Activated naive CD8-positive, alpha-beta T cell treated with anti-CD3 and anti-CD28 coated beads for 36 hours (primary cell): ENCODE measurements at places on chromosomes 5 and 9. TPM values are rescaled to one million over a fixed set of nuclear protein-coding genes. Genes with fewer than 3 reads are reported as not detected.

GRCh38 chr9:35908504-35909125 is 675 bp upstream of the SPAAR start:
- DNase-seq, result no peak

GRCh38 chr5:151238303-151238741 is 14.4 kb upstream of the CCDC69 start:
- DNase-seq, result no peak

- no peak for DNase-seq
Observed at GRCh38 chr5:151589878-151590570, 1.1 kb downstream of the FAT2 start.

DNA sequence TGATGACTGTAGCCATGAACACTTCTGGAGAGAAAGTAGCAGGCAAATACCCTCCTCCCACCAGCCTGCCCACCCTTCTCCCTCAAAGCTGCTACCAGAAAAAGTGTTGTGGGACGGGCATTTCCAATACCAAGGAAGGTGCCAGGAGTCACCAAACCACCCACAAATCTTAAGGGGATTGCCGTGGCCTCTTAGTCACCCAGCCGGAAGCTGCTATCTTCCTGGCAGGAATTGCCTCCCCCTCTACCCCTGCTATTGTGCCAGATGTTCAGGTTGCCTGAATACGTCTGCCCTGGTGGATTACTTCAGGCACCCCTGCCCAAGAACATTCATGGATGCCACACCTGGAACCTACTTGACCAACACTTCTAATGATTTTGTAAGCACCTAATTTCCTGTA is 156.1 kb downstream of the TTC39B start:
- no peak for DNase-seq

DNA sequence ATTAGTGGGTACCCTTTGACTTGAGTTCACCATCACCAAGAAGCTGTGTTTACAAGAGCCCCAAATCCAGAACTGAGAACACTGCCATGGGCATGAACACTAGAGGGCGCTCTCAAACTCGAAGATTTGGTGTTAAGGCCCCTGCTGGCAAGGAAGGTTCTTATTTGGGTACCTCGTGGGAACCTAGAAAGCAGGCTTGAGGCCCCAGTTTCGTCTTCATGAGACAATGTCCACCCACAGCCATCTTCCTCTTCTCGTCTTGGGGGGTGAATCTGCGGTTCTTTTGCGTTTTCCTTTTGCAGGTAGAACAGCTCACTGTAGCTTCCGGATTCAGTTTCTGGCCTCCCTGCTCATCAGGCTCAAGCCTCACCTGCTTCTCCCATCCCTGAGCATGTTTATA is 184.0 kb downstream of the SEMA5A start:
- DNase-seq, result no peak

DNA sequence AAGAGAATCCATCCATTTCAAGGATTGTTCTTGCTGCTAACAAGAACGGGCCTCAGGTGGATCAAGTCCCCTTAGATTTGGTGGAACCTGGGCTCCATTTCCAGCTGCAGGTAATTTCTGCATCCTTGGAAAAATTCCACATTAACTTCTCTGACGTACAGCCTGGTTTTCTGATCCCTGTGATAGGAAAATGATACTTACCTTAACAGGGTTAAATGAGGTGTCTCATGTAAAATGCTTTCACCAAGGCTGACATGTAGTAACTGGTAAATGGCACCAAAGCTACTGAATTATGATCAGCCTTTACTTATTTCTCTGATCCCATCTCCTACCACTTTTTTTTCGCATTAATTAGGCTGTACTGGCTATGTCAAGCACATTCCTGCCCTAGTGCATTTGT is 93.7 kb downstream of the FBXO38 start:
- DNase-seq, result no peak

GRCh38 chr9:127033061-127033460 is 89.4 kb downstream of the ANGPTL2 start:
- no peak for DNase-seq

DNA sequence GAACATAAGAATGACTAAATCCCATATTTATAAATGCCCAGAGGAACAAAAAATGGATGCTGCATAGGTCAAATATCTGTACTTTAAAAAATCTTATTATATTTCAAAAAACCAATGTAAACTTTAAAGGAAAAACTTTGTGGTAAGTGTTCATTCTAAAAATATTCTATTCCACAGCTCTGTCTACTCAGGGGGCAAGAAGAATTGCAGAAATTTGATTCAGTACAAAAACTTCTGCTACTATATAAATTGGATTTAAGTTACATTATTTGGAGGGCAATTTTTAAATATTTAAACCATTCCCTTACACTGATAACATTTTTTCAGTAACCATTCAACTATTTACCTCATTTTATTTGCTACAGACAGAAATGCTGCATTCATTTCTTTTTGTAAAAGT is 32.1 kb downstream of the NFIB start:
- DNase-seq, result no peak

DNA sequence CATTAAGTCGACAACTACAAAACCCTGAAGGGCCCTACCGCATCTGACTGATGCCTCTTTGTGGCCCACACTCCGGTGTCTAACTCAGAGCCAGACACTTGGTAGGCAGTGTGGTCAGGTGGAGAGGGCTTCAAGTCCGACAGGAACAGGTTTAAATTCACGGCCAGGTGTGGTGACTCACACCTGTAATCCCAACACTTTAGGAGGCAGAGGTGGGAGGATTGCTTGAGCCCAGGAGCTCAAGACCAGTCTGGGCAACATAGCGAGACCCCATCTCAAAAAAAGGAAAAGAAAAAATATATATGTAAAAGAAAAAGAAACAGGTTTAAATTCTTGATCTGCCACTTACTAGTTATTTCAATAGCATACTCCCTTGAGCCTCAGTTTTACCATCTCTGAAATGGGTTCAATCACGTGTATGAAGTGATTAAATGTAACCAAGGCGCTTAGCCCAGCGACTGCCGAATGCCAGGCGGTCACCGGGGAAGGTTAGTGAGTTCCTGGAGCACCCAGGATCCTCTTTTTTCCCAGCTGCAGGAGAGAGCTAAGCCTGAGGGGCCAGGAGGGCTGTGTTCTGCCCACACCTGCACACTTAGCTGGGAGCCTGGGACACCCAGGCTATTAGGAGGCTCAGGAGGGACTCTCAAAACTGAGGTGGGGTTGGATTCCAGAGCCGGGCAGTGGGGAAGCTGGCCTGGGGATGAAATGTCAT is 943 bp downstream of the CLTB start:
- DNase-seq, result no peak

DNA sequence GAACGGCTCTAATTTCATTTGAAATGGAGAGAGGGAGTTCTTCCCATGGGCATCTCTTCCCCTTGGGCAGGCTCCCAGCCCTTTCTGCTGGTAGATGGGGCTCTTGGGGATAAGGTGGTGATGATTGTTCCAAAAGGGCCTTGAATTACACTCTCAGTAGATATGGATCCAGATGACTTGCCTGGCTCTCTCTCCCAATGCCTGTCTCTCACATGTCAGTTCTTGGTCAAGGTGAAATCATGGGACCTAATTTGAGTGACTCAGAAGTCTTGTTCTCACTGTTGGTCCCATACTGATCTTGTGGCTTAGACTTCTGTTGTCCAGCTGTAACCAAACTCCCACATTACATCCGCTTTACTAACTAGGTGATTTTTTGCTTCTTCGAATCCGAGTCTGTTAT is 317.0 kb upstream of the RFX3 start:
- DNase-seq, result no peak

- DNase-seq, result no peak
Observed at GRCh38 chr9:101421653-101422065, 13.9 kb downstream of the ALDOB start.

DNA sequence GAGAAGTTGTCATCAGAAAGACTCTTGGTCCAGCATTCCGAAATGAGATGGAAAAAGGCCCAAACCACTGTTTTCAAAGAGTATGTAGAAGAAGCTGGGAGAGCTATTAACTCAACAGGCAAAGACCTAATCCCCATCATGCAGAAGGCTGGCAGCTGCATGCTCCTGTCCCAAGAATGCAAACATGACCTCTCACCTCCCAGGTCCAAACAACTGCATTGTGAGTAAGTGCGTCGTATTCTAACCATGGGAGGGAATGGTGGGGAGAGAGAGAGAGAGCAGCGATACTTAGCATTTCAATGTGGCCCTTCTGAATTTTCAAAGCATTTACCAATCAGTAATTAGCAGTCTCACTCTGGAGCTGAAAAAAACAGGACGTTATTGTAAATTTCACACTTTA is 27.6 kb downstream of the TRPC7 start:
- no peak for DNase-seq

- DNase-seq, result no peak
Observed at GRCh38 chr9:134624137-134624591, 17.4 kb upstream of the COL5A1 start.

DNA sequence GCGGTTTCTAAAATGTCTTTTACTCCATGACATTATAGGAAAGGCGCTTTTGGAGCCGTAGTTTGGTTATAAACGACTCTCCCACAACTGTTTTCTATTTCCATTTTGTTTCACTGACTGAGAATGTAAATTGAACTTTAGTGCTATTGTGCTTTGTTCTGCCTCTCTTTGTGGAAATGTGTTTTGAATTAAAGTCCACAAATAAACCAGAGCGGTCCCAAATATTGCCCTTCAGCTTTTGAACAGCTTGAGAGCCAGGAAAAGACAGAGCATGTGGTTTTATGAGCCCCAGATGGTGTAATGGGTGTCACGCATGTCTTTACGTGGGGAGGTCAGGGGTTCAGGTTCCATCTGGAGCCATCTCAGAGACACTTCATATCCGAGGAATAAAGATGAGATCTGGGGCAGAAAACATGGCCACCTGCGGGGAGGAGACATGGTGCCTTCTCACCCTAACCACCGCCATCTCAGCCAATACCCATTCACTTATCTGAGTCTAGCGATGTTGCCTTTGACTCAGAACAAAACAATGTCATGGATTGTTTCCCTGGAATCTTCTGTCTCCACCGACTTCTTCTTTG is 42.5 kb upstream of the ROR2 start:
- no peak for DNase-seq

DNA sequence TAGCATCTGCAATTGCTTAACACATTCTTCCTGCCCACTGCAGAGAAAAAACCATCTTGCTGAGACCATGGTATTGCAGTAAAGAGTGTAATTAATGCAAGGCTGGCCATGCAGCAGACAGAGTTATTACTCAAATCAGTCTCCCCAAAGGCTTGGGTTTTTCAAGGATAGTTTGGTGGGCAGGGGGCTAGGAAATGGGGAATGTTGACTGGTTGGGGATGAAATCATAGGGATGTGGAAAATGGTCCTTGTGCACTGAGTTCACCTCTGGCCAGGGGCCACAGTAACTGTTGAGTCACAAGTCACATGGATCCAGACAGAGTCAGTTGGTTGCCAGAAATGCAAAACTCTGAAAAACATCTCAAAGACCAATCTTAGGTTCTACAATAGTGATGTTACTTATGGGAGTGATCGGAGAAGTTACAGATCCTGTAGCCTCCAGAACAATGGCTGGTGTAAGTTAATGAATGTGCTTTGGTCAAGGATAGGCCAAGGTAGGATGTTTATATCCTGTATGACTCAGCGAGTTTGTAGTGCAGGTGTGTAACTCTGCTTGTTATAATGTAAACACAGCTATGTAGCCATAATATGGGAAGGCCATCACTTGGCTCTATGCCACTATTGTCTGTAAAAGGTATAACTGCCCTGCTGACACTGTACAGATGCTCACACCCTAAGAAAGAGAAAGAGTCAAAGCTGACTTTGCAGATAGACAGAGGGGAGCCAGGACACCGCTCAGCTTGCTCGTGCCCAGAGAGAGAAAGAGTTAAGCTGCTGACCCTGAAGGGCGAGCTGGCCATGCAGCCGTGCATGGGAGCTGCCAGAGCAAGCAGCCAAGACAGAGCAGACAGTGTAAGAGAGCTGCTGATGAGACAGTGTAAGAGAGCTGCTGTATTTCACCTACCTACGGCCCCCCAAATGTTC is 27.2 kb downstream of the C9orf152 start:
- DNase-seq, result no peak

DNA sequence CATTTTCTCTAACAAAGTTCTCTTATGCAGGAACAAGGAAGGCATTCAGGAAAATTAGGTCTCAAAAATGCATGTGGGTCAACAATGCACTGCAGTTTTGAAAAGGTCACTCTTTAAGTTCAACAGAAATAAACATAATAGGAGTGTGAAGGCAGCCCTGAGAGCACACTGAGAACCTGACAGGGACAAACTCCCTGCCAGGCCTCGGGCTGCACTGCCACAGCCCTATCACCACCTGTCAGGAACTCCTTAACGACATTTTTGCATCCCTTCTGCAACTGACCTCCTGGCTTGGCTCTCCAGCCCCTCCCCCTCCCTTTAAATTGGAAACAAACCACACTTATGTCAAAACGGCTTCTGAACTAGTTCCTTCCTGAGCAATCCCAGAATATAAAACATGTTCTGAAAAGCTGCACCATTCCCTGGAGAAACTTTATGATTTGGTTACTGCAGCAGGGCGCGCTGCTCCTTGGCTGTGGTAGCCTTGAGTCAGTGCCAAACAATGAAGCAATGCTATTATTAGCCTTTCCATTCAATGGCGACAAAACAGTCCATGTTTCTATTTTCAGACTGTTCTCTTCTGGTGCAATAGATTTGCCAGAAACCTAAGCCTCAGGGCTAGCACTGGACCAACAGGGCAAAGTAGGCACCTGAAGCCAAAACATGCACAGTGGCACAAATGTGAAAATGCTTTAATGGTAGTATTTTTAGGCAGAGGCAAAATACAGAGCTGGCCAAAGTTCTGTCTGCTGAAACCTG is 160.1 kb upstream of the ZNF608 start:
- no peak for DNase-seq

GRCh38 chr5:178425621-178426068 is 164.5 kb downstream of the COL23A1 start:
- no peak for DNase-seq

DNA sequence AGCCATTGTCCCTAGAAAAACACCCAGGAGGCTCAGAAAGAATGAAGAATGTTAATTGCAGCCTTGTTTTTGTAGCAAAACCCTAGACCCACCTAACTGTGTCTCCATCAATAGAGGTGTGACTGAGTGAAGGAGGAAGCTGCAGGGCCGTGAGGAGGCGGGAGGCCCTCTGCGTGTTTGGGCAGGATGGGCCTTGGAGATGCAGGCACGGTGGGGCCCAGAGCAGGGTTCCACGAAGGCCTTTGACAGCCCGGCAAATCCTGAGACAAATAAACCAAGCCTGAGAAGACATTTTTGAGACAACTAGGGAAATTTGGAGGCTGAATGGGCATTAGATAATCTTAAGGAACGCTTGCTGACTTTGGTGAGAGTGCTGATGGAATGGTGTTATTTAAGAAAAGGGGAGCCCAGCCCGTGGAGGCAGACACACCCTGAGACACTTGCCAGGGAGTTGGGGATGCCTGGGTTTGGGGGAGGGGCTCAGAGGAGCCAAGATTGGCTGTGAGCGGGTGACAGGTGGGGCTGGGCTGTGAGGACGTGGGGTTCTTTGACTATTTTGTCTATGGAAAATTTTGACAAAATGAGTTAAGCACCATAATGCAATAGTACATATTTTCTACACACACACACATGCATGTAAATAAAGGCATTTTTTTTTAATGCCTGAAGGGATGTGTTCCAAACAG is 48.8 kb downstream of the BARX1 start:
- no peak for DNase-seq

NR5A1 gene
- not detected for total RNA-seq

ANKRD34B gene
- total RNA-seq, result not detected

PAEP gene
- not detected for total RNA-seq

DMRTA1 gene
- total RNA-seq, result not detected

FAM219A gene
- total RNA-seq, result 8.2 TPM

SLC27A6 gene
- total RNA-seq, result not detected

ADCY2 gene
- total RNA-seq, result not detected
